ENCODE measurements at places on chromosomes 1 and 21. TPM values are rescaled to one million over a fixed set of nuclear protein-coding genes. Genes with fewer than 3 reads are reported as not detected.

Gene TRIM46
- 8.7 TPM for total RNA-seq

Gene CRNN
- not detected for total RNA-seq

Gene EPHA10
- total RNA-seq, result not detected

Gene NAV1
- 120 TPM for total RNA-seq
